A172 (cell line): ENCODE measurements at places on chromosomes 12 and 14.
A peak's percentile ranks its signal among the peaks of the same experiment; 100 is the strongest.

DNA sequence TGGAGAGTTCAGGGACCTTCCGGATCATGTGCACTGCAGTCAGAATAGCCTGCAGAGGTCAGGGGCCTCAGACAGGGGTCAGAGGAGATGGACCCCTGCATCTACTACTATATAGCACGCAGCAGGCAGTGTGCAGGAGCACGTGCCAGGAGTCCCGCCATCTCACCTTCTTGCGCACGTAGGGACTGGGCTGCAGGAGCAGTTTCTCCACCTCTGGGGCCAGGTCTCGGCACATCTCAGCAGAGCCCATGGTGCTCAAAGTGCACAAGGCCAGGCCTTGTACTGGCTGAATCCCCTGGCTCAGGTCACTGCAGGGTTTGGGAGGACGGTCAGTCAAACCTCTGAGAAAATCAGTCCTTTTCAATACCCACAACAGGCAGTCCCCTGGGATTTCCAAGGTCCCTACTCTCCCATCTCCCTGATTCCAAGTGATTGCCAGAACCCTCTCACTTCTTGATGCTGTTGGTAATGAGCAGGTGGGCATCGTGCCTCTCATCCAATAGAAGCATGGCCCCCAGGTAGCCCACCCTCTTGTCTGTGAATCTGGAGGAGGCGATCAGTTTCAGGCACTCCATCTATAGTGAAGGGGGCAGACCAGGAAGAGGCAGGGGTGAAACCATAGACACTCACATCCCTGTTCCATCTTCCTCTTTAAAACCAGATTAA is 1.3 kb downstream of the AP1G2 start:
- DNase-seq, result no peak

DNA sequence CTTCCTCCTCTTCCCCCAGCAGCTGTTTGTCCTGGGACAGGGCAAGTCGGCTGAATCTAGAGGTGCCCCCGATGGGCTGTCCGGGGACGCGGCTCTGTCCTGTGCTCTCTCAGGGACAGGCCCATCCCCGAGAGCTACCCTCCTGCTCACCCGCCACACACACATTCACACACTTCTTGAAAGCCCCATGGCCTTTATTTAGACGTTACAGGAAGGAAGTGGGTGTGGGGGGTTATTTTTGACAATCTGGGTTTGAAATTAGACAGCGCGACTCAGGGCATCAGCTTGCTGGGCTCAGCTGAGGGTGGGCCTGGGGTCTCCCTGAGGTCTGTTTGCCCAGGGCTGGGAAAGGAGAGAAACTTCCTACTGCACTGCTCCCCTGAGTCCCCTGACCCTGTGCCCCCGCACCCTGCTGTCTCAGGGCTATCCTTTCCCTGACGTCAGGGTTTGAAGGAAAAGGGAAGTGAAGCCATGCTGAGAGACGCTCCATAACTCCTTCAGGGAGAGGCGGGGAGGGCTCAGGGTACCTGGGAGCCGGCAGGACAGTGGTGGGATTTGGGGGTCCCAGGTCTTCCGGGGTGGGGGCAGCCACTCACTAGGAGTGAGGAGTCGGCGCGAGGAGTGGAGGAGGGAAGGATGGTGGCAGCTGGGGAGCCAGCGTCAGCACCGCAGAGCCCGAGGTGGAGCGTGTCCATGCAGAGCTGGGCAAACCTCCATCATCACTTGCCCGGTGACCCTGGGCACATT is 8.1 kb downstream of the PTPN6 start:
- no peak for DNase-seq

GRCh38 chr14:29005647-29006046 is 239.1 kb downstream of the FOXG1 start:
- DNase-seq, result no peak

DNA sequence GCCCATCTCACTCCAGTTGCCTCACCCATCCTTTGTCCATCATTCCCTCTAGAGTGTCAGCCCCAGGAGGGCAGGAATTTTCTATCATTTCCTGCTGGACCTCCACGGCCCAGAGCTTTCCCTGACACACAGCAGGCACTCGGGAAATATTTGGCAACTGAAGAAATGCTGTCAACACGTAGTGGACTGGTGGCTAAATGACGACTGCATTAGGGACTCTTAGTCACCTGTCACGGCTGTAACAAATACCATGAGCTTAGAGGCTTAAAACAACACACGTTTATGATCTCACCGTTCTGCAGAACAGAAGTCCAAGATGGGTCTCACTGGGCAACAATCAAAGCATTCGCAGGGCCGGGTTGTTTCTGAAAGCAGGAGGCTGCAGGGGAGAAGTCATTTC is 91.3 kb downstream of the PHETA1 start:
- peak; percentile 13 for DNase-seq

- DNase-seq, result no peak
Measured at GRCh38 chr14:71554323-71554722, 377.9 kb upstream of the RGS6 start.

DNA sequence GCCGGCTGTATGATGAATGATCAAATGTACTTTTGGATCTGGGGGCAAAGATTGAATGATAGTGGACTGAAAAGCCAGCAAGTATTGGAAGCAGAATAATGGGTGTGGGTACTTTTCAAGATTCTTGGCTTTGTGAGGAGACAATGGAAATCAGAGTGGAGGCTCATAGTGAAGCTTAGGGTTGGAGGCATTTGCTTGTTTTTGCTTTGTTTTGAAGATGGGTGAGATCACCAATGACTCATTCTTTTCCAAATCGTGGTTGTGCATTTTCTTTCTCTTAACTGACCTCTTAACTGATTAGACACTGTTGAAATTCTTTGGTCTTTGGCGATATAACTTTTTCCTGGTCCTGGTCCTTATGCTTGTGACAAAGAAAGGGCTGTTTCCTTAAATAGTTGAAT is 54.4 kb downstream of the PELI2 start:
- peak; percentile 63 for DNase-seq

- DNase-seq, result no peak
Measured at GRCh38 chr12:131117438-131118245, 163.9 kb downstream of the ADGRD1 start.

DNA sequence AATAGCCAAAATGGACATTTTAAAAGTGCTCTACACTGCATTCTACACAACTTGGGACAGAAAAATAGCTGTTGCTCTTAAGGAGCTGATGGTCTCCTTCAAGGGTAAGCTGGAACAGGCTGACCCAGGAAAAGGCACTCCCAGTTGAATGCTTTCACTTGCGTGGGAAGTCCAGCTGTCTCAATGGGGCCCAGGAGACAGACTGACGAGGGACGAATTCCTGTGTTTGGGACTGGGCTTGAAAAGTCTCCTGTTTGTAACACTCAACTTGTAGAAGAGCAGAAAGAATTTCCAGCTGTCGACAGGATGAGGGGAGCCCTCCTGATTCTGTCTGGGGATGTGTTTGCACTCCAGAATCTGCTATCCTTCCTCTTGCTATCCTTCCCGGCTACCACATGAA is 180.8 kb downstream of the ZFP36L1 start:
- no peak for DNase-seq

GRCh38 chr12:51959211-51959610 is 7.7 kb downstream of the ACVR1B start:
- no peak for DNase-seq

- no peak for DNase-seq
Measured at GRCh38 chr12:83954071-83954789, 958.4 kb downstream of the SLC6A15 start.

GRCh38 chr14:33045760-33046159 is 107.1 kb downstream of the NPAS3 start:
- DNase-seq, result no peak

DNA sequence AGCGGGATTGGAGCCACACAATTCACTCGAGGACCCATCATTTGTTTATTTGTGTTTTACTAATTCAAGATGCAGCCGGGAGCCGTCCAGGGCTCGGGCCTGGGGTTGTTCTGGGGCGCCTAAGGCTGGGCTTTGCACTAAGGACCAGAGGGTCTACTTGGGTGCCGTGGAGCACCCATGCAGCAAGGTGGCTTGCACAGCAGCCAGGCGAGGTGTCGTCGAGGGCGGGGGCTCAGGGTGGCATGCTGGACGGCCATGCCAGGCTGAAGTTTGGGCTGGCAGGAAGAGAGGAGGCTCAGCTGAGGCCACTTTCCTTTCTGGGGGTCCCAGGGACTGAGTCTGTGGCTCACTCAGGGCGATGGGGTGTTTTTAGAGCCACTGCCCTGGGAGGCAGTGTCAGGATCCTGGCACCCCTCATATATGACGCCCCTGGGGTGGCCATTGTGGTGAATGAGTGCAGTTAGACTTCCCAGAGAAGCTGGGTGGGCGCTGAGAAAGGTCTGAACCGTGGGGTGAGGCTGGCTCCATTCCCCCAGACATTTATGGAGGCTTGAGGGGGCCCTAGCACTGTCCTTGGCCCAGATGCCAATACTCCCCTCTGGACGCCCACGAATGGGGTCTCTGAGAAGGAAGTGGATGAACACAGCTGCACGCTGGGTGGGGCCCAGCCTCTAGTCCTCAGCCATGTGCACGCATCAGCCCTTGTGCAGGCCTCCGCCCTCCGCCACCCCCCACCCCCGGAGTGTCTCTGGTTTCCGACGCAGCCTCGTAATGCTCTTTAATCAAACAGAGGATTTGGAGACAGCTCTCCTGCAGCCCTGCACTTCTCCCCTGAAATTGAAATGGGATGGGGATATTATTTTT is 11.3 kb downstream of the MEG3 start:
- no peak for DNase-seq

GRCh38 chr12:88318726-88319125 is 176.6 kb downstream of the TMTC3 start:
- DNase-seq, result no peak

DNA sequence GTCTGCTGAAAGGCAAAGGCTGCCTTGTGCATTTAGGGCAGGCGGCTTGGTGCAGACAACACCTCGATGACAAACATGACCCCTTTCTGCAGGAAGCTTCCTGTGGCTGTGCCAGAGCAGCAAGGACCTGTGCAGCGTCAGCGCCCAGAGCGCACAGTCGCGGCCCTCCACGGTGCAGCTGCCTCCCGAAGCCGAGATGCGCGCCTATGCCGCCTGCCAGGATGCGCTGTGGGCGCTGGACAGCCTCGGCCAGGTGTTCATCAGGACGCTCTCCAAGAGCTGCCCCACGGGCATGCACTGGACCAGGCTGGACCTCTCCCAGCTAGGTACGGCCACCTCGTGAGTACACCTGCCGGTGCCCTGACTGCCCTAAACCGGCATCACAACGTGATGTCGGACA is 57.3 kb downstream of the ANKRD9 start:
- no peak for DNase-seq

DNA sequence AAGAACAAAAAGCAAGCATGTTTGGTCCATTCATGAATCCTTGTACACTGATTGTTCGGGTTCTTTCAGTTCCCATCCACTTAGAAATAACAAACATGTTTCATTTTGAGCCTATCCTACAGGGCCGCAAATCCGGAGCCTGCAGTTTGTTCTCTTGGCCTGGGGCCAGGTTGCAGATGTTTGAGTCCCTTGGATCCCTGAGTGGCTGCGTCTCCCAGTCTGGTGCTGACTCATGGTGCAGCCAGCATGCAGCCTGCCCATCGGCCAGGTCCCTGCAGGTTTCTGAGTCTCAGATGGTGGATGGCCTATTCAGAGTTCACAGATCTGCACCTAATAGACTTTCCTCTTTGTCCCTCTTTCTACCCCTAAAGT is 1.9 kb upstream of the DYNC1H1 start:
- peak; percentile 78 for DNase-seq

- DNase-seq, result no peak
Measured at GRCh38 chr12:78636231-78636855, 228.2 kb upstream of the SYT1 start.

- DNase-seq, result peak; percentile 48
Measured at GRCh38 chr14:66965831-66966230, 223.4 kb upstream of the GARIN2 start.

DNA sequence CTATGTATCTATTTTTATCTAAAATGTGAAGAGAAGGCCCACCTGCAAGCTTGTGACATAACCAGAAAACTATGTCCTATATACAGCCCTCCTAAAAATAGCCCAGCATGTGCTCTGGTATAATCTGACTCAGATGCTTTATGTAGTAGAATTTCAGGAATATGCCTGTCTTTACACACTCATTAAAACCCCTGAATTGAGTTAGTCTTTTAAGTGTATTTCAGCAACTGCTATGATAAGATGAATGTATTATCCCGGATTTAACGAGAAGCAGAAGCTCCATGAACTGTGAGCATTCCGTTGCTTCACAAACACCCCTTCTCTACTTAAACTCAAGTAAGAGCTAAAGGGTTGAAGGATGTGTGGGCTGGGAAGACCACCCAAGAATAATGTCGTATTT is 89.9 kb upstream of the PRICKLE1 start:
- DNase-seq, result peak; percentile 61

GRCh38 chr12:94404854-94405253 is 54.8 kb downstream of the CEP83 start:
- no peak for DNase-seq

DNA sequence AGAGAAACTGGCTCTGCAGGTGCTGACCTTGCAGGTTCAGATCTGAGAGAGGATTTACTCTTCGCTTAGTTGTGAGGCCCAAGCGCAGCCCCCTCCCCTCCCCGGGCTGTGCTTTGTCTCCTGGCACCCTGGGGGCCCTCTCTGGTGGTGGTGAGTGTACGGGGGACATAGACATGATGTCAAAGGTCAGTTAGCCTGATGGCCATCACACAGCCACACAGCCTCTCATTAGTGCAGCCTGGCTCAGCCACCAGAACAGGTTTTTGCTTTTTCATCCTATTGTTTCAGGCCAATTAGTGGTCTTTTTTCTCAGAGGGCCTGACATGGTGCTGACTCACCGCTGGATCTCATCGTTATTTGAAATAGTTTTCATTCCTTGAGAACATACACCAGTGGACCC is 437.9 kb downstream of the AACS start:
- DNase-seq, result no peak

DNA sequence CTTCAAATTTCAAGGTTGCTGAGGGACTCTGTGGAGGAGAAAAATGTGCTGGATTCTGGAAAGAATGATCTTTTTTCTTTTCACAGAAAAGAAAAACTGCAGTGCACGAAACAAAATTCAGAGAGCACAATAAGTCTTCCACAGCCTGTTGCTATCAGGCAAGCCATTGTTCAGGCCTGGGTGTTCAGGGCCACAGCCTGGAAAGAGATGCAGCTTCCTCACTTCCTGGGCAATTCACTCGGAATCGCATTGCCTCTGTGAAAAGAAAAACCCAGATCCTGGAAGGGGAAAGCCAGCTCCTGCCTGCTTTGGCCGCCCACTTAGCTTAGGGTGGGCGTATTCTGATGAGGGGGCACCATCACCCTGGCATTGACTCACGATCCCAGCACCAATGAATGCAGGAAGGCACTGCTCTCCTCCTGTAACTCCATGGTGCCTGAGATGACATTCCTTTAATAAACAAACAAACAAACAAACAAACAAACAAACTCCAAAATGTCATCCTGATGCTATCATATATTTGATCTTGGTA is 863.9 kb downstream of the BCL11B start:
- DNase-seq, result no peak

- no peak for DNase-seq
Measured at GRCh38 chr14:105885561-105886320, 359.4 kb downstream of the TMEM121 start.

DNA sequence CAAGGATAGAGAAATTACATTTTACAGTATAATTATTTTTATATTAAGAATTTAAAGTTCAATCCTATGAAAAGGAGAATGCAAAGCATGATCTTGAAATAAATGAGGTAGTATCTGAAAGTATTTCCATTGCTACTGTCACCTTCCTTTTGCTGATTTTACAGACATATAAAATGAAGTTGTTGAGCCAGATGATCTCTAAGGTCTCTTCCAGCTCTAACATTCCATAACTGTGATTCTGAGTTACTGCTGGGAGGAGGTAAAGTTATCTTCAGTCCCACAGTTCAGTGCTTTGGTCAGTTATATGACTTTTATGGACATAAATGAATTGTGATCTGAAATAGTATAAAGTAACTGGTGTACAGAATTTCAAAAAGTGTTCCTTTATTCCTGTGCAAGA is 52.8 kb downstream of the SLC38A6 start:
- no peak for DNase-seq

- no peak for DNase-seq
Measured at GRCh38 chr12:42776396-42776795, 186.8 kb upstream of the PRICKLE1 start.
